ENCODE measurements at places on chromosomes 4 and X. TPM values are rescaled to one million over a fixed set of nuclear protein-coding genes. Genes with fewer than 3 reads are reported as not detected.

The ZNF157 gene
- total RNA-seq, result 0.07 TPM

The ADAMTS3 gene
- total RNA-seq, result 4.6 TPM

The IL9R gene
- total RNA-seq, result 0.07 TPM

The HGFAC gene
- not detected for total RNA-seq

The NHS gene
- total RNA-seq, result 9.0 TPM

The VCX3A gene
- total RNA-seq, result not detected
